ENCODE measurements at places on chromosomes 6 and 20. TPM values are rescaled to one million over a fixed set of nuclear protein-coding genes. Genes with fewer than 3 reads are reported as not detected.

The RIN2 gene
- 48.3 TPM for total RNA-seq

The TMEM244 gene
- not detected for total RNA-seq

The IRAK1BP1 gene
- total RNA-seq = 4.6 TPM

The RPS21 gene
- 1,039 TPM for total RNA-seq

The STK38 gene
- total RNA-seq = 30.5 TPM

The BPIFB1 gene
- not detected for total RNA-seq

The PTPRT gene
- not detected for total RNA-seq

The HLA-DQA1 gene
- total RNA-seq = not detected

The FKBP1C gene
- total RNA-seq = 0.13 TPM

The LRRC73 gene
- 1.6 TPM for total RNA-seq

The ENPP3 gene
- total RNA-seq = not detected

The SIRPD gene
- total RNA-seq = not detected

The HFE gene
- total RNA-seq = 10.8 TPM

The CYP24A1 gene
- 1.2 TPM for total RNA-seq

The GATA5 gene
- total RNA-seq = not detected

The PLCB4 gene
- 9.5 TPM for total RNA-seq

The CASS4 gene
- 11.4 TPM for total RNA-seq

The TXLNB gene
- 0.13 TPM for total RNA-seq

The HMGCLL1 gene
- total RNA-seq = not detected

The ZBTB9 gene
- 2.0 TPM for total RNA-seq

The SH3BGRL2 gene
- 2.2 TPM for total RNA-seq

The DYNLT2 gene
- total RNA-seq = 1.5 TPM

The SLC17A9 gene
- total RNA-seq = 19.5 TPM

The GSTA2 gene
- 0.11 TPM for total RNA-seq

The MYLK2 gene
- total RNA-seq = not detected

The FNDC1 gene
- 5.2 TPM for total RNA-seq

The C6orf141 gene
- not detected for total RNA-seq

The PRL gene
- not detected for total RNA-seq

The SYCP2L gene
- not detected for total RNA-seq

The RAET1L gene
- not detected for total RNA-seq

The SLC22A1 gene
- not detected for total RNA-seq

The PARD6B gene
- total RNA-seq = not detected

The CST2 gene
- 5.6 TPM for total RNA-seq

The CLPSL2 gene
- total RNA-seq = not detected

The FUT9 gene
- not detected for total RNA-seq

The PSORS1C1 gene
- total RNA-seq = 0.22 TPM

The DEFB124 gene
- not detected for total RNA-seq

The TNF gene
- not detected for total RNA-seq

The ZBP1 gene
- total RNA-seq = not detected

The MAP3K4 gene
- 24.0 TPM for total RNA-seq

The TAGAP gene
- total RNA-seq = not detected

The PMEPA1 gene
- total RNA-seq = 6.6 TPM

The CRYBG1 gene
- total RNA-seq = 6.2 TPM

The MUC22 gene
- not detected for total RNA-seq

The C2 gene
- 1.3 TPM for total RNA-seq

The SIRPG gene
- not detected for total RNA-seq

The CD40 gene
- 2.5 TPM for total RNA-seq

The EPHA7 gene
- not detected for total RNA-seq

The MLIP gene
- total RNA-seq = not detected

All from GM23248 (cell line).